Astrocyte (in vitro differentiated cells and primary cell): ENCODE measurements at places on chromosomes 5 and 9. TPM values are rescaled to one million over a fixed set of nuclear protein-coding genes. Genes with fewer than 3 reads are reported as not detected.

- DNase-seq = no peak
These were observed 391.6 kb downstream of the DMRTA1 start for GRCh38 chr9:22838266-22838665.

GRCh38 chr5:119527351-119527750 is 75.1 kb downstream of the HSD17B4 start:
- peak; percentile 12 for DNase-seq

GRCh38 chr5:139669662-139670368 is 21.7 kb downstream of the CXXC5 start:
- DNase-seq = no peak

DNA sequence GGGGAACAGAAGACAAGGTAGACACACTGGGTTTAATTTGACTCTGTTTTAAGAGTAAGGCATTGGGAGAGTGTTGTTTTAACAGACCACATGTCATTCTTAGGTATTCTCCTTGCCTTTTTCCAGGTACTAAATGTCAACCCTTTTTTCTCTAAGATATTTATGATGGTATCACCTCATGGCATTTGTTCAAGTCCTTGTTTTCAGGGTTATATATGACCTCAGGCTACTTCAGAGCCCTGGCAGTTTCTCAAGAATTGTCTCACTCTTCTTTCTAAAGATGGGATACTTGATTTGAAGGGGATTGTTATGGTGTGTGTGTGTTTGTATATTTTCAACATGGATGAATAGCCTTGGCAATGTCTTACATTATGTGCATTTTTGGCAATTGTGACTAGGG is 131.1 kb upstream of the ACTBL2 start:
- no peak for DNase-seq

DNA sequence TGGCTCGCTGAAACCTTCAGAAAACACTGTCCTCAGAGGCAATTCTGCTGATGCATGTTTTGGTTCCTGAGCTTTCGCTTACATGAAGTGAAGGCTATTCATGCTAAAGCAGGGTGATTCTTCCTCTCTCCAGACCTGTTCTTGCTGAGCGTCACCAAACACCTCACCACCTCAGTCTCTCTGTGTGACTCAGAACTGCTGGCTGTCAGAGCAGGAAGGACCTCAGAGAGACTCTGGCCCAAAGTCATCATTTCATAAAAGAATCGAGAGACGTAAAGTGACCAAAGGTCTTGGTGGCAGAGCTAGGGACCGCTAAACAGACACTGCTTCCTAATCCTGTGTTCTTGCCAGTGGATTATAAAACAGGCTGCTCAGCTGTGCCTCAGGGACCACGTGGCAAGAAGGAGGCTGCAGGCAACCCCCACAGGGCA is 73.8 kb downstream of the LHFPL2 start:
- DNase-seq = peak; percentile 79

GRCh38 chr9:130659699-130660248 is 4.6 kb upstream of the PRDM12 start:
- DNase-seq = no peak

- DNase-seq = peak; percentile 41
These were observed at the start of gene OLFM1 for GRCh38 chr9:135087489-135087792. Gene OLFM1, plus strand, starts transcription at chr9:135087668. Its CDS starts 322 bp downstream, at chr9:135087990.

DNA sequence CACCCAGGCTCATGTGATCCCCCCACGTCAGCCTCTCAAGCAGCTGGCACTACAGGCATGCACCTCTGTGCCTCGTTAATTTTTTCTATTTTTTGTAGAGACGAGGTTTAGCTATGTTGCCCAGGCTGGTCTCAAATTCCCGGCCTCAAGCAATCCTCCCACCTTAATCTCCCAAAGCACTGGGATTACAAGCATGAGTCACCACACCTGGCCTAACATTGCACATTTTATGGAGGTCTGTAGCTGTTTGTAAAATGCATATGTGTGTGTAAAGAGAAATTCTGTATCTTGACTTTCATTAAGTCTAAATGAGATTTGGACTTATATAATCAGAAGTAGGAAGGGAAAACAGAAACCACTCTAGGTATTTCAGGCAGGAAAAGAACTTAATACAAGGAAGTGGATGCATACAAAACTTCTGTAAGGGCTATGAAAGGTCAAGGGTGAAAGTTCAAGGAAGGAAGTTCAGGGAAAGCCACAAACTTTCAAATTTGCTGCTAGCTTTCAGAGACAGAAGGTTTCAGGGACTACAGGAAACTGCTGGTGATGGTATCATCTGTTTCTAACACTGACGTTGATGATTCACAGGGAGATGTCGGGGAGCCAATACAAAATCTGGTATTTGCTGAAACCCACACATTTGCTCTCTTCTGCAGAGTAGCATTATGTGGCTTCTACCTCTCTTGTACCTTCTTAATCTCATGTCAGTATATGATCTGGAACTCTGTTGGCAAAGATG is 209.4 kb downstream of the PIK3R1 start:
- peak; percentile 69 for DNase-seq

GRCh38 chr9:107480386-107480789 is 9.2 kb downstream of the KLF4 start:
- DNase-seq = peak; percentile 58

DNA sequence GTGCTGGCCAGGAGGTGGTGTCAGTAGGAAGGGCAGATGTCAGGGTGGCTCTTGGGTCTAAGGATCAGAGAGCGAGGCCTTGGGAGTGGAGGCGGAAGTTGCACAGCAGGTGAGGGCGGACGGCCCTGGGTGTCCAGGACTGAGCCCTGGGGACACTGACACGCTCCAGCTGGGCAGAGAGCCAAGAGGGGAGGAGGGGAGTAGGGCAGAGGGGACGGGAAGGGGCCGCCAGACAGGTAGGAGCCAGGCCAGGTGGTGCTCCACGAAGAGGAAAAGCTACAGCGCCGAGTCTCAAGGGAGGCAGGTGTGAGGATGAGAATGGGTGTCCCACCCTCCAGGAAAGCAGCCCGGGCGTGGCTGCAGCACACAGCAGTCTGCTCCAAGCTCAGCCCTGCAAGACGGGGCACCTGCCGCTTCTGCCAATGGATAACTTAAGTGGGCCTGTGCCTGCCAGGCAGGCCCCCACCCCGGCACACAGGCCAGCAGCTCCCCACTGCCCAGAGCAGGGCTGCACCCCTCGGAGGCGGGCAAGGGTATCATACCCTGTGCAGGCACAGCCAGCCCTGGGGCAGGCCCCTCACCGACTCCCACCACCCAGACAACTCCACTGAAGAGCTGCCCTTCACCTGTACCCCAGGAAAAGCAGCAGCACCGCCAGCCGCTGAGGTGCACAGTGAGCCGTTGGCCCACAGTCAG is 4.9 kb downstream of the TPRN start:
- no peak for DNase-seq

GRCh38 chr5:55816342-55816741 is 34.8 kb upstream of the IL31RA start:
- DNase-seq = peak; percentile 90

DNA sequence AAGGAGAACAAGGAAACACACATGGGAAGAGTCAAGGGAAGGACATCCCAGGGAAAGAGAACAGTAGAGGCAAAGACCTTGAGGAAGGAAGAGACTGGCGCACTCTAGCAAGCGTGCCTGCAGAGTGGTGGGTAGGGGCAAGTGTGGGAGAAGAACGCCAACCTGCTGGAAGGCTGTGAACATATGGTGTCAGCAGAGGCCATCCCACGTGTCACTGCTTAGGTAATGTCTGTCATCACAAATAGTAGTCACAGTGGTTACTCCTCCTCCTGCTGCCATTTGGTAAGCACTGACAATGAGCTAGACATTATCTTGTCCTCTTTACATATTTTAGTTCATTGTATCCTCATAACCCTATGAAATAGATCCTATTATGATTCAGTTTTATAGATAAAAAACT is 206.4 kb upstream of the TRIM32 start:
- no peak for DNase-seq

- peak; percentile 67 for DNase-seq
These were observed 13.1 kb downstream of the ROPN1L start for GRCh38 chr5:10454591-10455276.

DNA sequence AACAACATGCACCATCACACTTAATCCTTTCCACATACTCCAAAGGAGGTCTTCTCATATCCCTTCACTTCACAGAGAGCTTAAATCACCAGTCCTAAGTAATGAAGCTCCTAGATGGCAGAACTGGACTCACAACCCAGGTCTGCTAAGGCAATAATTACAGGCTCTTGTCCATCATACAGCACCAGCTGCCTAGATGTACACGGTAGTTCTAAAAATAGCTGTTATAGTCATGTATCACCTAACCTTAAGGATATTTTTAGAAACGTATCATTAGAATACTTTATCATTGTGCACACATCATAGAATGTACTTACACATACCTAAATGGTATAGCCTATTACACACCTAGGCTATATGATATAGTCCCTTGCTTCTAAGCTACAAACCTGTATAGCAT is 644.6 kb upstream of the RGMB start:
- DNase-seq = no peak

GRCh38 chr5:68369457-68370125 is 154.0 kb downstream of the PIK3R1 start:
- DNase-seq = no peak

DNA sequence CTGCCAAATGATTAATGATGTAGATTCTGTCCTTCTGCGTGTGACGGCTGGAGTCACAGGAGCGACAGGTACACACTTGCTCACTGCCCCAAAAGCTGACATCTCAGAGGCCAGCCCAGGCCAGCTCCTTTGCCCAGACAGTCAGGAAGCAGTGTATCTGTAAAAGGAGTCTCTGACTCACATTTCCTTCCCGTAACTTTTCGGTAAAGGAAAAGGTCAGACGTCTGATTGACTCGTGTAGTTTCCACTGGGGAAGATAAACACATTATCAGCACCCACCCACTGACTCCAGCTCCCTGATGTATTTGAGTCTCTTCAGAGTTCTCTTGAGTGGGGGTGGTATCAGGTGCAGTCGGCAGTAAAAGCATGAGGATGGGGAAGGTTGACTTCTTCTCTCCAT is 64.4 kb upstream of the WWC1 start:
- DNase-seq = peak; percentile 34

DNA sequence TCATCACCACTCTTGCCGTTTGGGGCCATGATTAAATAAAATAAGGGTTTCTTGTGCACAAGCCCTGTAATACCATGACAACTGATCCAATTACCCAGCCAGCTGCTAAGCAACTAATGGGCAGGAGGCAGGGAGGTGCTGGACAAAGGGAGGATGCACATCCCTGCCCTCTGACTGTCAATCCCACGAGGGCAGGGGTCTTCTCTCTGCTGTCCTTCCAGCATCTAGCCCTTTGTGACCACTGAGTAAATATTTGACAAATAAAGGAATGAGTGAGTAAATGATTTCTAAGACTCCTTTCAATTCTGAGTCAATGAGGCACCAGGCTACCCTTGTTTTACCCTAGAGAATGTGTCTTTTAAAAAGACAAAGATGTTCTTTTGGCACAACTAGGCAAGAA is 247.1 kb downstream of the SYK start:
- DNase-seq = no peak

DNA sequence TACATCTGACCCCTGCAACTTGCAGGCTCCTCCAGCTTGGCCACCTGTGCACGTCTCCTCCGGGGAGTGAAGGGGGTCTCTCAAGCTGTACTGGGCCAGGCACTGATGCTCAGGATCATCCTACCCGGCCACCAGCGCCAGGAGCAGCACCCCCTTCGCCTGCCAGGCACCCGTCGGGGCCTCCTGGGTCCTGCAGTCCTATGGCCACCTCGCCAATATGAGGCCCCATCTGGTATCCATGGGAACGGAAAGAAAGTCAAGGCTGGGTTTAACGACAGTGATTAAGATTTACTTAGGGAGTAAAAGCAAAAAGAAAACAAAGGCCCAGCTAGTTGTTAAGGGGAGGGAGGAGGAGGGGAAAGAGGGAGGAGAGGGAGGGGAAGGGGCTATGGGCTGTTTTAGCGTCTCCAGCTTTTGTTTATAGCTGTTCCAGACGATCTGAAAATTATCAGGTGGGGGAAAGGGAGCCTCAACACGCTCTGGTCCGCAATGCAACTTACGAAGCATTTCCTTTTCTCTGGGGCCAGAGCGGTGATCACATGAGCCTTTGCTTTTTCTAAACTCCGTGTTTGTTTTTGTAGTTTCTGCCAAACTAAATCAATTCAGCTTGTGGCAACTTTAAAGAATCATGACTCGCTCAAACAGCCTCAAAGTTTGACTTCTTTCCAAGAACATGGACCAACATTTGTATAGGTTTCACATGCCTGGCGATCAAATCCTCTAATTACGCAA is 132.4 kb downstream of the ROR2 start:
- DNase-seq = peak; percentile 59

Gene MELK
- 8.4 and 12.3 TPM in 2 replicates for total RNA-seq

Gene MAMDC4
- 8.5 and 9.3 TPM in 2 replicates for total RNA-seq

Gene FOXB2
- total RNA-seq = not detected in 2 replicates

Gene AK8
- total RNA-seq = 0.27 and 0.84 TPM in 2 replicates

Gene TMC1
- 0.10 TPM in 1 of 2 replicates, not detected in the other for total RNA-seq
